Hippocampal formation (tissue), 2 donors: ENCODE measurements at places on chromosomes 7 and 10.

DNA sequence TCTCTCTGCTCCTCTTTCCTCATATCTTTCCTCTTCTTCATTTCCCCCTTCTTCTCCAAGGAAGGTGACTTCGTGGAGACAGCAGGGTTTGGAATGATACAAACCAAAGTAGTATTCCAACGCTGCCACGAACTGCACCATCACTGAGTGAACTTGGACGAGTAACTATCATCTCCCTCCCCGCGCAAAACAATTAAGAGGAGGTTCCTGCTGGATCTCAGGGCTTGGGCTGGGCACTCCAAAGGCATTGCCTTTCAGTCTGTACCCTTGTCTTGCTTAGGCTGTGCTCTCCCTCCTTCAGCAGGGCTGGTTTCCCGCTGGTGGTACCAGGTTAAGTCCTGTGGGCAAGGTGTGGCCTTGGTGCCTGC lies 790 bp upstream of the PITX3 start:
- DNase-seq = no peak

GRCh38 chr10:28478646-28479045 lies 54.3 kb upstream of the WAC start:
- no peak for DNase-seq

DNA sequence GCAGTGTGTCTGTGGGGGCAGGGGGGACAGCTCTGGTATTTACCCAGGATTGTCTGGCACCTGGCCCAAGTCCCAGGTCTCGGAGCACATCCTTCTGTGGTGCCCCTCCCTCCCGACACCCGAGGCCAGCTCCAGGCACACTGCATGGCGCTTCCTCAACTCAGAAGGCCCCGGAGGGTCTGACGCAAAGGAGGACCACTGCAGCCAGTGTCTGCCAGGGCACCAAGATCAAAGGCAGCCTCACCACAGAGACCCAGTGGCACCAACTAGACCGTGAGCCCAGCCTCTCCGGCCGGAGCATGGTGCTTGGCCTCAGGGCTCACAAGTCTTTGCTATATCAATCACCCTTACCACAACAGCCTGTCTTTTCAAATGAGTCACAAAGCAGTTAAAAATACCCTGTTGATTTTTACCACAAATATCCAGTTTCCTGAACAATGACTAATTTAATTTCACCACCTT lies 99.3 kb upstream of the DDC start:
- no peak for DNase-seq

- DNase-seq = no peak
Observed at GRCh38 chr7:48296966-48297365, 125.7 kb downstream of the ABCA13 start.

DNA sequence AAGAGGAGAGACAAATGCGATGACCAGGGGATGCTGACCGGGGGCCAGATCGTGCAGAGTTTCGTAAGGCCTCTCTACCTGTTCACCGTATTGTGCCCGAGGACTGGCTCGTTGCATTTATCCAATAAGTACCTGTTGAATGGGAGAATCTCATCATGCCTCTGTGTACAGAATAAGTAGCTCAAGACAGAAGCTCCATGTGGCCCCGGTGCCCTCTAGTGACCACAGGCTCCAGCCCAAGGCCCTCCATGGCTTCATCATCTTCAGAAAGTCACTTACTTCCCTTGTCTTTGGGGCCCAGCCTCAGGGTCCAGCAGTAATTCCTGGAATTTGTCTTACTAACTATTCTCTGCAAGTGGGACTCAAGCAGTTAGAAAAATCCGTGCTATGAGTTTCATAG lies 151.0 kb downstream of the CHN2 start:
- DNase-seq = peak; percentile 58

DNA sequence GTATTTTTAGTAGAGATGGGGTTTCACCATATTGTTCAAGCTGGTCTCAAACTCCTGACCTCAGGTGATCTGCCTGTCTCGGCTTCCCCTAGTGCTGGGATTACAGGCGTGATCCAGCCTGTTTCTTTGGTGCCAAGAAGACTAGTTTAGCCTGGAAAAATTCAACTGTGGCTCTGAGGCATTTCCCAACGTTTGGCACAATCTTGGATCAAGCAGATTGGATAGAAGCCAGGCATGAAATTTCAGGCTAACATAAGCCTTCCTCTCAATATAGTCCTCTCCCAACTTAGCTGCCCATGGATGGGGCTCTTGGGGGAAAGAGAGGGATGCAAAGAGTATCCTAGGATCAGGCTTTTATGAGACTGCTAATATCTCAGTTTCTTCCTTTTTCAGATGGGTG lies 53.8 kb downstream of the APBB1IP start:
- no peak for DNase-seq

DNA sequence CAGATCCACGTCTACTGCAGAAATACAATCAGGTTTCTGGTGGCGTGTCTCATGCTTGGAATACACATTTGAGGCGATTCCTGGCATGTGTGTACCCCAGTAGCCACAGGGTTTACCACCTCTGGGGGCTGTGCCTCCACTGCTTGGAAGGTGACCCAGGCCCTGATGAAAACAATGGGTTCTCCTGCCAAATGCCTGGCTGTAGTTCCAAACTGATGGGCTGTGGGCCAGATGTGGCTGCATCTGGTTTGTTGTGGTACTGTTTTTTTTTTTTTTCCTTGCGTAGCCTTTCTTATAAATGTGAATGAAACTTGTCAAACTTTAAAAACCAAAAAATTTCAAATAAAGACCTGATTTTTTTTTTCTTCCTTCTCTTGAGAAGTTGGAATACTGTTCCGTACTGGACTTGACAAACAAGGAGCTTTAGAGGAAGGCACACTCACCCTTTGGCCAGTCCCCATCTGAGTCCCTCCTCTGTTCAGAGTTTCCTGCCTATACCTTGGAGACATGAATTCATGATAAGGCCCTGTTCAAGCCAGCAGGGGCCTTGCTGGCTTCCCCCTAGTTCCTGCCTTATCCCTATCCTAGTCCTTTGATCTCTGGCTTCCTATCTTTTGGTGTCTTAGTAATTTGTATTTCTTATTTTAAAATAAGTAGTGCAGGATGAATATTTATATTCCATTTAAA lies 217.1 kb downstream of the PHTF2 start:
- no peak for DNase-seq

DNA sequence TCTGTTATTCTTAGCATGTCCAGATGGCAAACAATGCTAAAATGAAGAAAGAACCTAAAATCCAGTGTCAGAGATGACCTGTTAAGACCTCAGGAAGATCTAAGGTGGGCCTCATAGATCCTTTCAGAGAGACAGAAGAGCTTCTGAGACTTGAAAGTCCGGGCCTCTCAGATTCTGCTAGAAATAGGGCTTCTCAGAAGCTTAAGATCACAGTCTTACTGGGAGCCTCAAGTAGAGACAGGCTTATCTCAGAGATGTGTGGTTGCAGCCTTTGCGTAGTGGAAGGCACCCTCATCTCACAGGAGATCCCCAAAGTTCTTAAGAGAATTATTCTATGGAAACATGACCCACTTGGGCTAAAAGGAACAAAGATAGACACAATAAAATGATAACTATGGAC lies 642.8 kb downstream of the TNS3 start:
- no peak for DNase-seq

GRCh38 chr7:112254156-112254555 lies 47.7 kb downstream of the ZNF277 start:
- DNase-seq = no peak

DNA sequence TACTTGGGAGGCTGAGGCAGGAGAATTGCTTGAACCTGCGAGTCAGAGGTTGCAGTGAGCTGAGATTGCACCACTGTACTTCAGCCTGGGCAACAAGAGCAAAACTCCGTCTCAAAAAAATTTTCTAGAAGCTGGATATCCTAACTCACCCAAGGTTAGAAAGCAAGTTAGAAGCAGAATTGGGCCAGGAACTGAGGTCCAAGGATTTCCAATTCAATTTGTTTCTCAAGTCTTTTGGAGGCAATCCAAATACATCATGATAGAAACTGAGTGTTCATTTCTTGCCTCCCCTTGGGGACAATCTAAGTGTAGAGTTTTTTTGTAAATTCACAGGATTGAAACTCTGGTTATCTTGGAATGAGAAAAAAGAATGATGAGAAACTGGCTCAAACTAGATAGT lies 45.5 kb downstream of the LAMB1 start:
- DNase-seq = no peak

DNA sequence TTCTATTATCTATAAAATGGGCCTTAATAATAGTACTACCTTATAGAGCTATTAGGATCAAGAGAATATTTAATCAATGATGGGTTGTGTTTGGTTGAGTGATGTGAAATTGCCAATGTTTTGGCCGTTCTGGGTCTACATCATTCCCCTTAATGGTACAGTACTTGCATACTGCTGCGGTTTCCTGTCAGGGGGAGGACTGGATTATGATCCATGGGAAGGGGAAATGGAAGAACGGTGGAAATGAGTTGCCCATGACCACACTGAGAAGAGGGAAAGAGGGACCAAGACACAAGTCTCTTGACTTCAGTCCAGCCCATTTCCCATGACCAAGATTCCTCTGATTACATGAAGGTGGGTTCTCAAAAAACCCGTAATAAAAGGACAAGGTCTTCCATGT lies 999 bp upstream of the MRPS24 start:
- no peak for DNase-seq

GRCh38 chr7:48427671-48428070 lies 256.4 kb downstream of the ABCA13 start:
- DNase-seq = no peak

GRCh38 chr10:98254234-98254974 lies 13.6 kb downstream of the LOXL4 start:
- no peak for DNase-seq

GRCh38 chr10:26681076-26681475 lies 16.4 kb upstream of the PDSS1 start:
- no peak for DNase-seq

GRCh38 chr7:149721084-149721601 lies 52.2 kb downstream of the ZNF467 start:
- no peak for DNase-seq

- DNase-seq = no peak
Observed at GRCh38 chr7:86025807-86026206, 617.9 kb upstream of the GRM3 start.

DNA sequence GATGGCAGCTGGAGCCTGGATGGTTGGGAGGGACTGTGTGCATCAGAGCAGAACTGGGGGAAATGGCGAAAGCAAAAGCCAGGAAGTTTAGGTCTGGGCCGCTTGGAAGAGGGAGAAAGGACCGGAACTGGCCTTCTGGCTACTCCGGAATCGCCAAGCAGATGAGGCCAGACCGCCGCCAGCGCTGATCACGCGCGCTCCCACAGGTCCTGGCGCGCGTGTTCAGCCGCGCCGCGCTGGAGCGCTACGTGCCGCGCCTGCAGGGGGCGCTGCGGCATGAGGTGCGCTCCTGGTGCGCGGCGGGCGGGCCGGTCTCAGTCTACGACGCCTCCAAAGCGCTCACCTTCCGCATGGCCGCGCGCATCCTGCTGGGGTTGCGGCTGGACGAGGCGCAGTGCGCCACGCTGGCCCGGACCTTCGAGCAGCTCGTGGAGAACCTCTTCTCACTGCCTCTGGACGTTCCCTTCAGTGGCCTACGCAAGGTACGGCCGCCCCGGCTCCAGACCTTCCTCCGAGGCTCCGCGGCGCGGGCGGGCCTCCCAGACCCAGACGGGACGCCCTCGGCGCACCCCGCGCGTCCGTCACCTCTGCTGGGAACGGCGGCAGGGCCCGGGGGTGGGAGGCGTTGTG lies 2.0 kb downstream of the CYP26C1 start:
- DNase-seq = no peak

DNA sequence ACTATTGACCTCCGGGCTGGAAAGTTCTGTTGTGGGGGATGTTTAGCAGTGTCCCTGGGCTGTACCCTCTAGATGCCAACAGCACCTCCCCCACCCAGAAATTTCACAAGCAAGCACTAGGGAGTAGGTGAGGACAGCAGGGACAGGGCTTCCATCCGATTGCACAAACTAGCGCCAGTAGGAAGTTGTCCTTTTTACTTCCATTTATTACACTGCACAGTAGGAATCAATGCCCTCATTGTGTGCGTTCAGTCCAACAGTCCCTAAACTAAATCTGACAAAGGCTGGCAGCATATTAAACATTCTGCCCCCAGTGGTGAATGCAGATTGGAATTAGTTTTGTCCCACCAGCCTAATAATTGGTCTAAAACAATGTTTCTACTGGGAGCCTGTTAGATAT lies 6.4 kb upstream of the SOSTDC1 start:
- DNase-seq = peak; percentile 8

DNA sequence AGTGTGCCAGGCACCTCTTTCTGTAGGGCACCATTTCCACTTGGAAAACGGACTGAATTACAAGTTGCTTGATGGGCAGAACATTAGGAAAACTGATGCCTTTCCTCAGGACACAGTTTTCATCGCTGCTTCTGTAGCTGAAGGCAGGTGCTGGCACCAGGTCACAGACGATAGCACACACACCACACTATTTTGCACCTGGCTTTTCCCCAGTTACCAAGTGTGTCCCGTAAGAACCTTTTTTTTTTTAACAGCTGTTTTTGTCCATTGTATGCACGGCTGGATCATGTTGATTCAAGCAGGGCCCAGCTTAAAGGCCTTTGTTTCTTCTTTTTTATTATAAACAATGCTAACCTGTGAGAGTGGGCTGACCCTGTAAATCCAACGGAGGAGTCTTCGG lies 1.3 kb upstream of the GET4 start:
- no peak for DNase-seq
